ENCODE measurements at places on chromosomes 12 and 14.

GRCh38 chr12:1702713-1703112 lies 11.8 kb downstream of the ADIPOR2 start:
- DNase-seq: peak; percentile 6

- DNase-seq: peak; percentile 64
Measured at GRCh38 chr14:83217492-83217891, 1683.8 kb upstream of the SEL1L start.

GRCh38 chr14:61271552-61271951 lies 9.6 kb downstream of the TMEM30B start:
- no peak for DNase-seq

DNA sequence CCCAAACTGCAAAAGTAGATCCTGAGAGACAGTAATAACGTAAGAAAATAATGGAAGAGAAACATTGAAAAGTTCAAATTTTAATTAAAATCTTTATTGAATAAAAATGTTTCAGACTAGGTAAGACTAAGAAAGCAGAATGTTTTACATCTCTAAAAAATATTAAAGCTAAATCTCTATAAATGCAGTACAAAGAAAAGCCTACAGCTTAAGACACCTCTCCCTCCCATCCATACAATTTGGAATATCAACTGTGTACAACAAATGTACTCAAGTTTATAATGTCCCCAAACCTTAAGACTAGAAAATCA lies 8.5 kb upstream of the CERS5 start:
- DNase-seq: no peak

- no peak for DNase-seq
Measured at GRCh38 chr12:22252057-22252456, 82.5 kb downstream of the ST8SIA1 start.

DNA sequence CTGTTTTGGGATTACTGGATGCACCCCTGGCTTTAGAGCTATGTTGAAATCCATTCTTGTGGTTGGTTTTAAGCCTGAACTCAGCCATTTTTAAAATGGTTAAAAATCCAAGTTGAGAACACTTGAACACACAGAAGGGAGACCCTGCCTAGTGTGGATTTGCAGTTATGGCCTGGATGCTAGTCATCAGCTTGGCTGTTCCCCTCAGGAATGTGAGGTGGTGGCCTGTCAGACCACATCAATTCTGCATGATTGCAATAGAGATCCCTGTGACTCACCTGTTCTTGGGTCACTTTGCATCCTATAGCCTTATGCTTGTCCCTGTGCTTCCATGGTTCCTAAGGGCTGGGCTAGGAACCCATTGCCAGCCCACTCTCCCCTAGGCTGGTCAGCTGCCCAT lies 454.1 kb downstream of the ATP23 start:
- peak; percentile 48 for DNase-seq

GRCh38 chr12:48671231-48671856 lies 10.7 kb downstream of the KANSL2 start:
- peak; percentile 65 for DNase-seq

- DNase-seq: no peak
Measured at GRCh38 chr14:47665337-47666134, 9.9 kb downstream of the MDGA2 start.

DNA sequence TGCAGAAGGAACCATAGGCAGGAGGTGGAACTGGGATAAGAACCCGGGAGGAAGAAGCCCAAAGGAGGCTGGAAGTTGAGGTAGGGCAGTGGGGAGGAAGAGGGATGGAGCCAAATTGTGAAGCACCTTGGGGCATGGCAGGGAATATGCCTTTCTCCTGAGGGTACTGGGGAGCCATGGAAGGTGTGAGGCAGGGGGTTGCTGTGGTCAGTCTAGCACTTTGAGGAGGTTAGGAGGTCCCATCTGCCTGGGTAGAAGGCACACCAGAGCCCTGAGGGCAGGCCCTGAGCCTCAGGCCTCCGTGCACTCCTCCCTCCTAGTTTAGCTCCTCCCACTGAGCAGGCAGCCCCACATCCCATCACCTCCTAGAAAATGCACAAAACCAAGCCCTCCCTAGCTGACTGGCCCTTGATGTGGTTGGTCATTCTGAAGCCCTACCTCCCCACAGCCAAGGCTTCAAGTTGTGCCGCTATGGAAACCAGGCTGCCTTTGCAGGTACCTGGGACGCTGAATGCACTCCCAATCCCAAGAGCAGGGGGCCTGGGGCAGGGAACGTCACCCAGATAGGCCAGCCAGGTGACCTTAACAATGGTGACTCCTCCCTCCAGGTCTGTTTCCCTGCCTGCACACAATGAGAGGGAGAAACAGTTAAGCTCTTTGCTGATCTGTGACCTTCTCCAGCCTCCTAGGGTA lies 15.1 kb downstream of the PHETA1 start:
- no peak for DNase-seq

GRCh38 chr12:13085968-13086686 lies 17.3 kb downstream of the GSG1 start:
- no peak for DNase-seq

- peak; percentile 60 for DNase-seq
Measured at GRCh38 chr14:35435177-35435576, 30.6 kb upstream of the NFKBIA start.

GRCh38 chr12:30594509-30594908 lies 101.2 kb downstream of the IPO8 start:
- DNase-seq: no peak

- peak; percentile 52 for DNase-seq
Measured at GRCh38 chr12:75289753-75290152, 40.4 kb downstream of the CAPS2 start.

GRCh38 chr12:20212658-20213555 lies 155.4 kb upstream of the PDE3A start:
- DNase-seq: peak; percentile 100

DNA sequence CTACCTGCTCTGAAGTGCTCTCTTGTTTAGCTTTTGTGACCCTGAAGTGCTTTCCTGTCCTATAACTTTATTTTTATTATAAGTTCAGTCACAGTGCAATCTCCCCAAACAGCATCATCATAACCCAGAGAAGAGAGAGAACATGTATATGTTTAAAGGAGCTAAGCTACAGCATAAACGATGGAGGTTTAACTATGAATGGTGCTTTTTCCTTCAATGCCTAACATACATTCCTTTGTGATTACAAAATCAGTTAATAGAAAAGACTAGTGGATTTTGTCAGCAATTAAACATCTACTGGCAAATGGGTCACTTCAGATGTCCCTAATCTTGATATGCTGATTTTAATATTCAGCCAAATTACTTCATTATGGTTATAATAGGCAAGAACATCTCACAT lies 46.4 kb downstream of the ZFYVE21 start:
- no peak for DNase-seq

- DNase-seq: peak; percentile 55
Measured at GRCh38 chr12:121861636-121862254, 3.1 kb upstream of the HPD start.

GRCh38 chr12:60262378-60262777 lies 666.5 kb downstream of the SLC16A7 start:
- no peak for DNase-seq

DNA sequence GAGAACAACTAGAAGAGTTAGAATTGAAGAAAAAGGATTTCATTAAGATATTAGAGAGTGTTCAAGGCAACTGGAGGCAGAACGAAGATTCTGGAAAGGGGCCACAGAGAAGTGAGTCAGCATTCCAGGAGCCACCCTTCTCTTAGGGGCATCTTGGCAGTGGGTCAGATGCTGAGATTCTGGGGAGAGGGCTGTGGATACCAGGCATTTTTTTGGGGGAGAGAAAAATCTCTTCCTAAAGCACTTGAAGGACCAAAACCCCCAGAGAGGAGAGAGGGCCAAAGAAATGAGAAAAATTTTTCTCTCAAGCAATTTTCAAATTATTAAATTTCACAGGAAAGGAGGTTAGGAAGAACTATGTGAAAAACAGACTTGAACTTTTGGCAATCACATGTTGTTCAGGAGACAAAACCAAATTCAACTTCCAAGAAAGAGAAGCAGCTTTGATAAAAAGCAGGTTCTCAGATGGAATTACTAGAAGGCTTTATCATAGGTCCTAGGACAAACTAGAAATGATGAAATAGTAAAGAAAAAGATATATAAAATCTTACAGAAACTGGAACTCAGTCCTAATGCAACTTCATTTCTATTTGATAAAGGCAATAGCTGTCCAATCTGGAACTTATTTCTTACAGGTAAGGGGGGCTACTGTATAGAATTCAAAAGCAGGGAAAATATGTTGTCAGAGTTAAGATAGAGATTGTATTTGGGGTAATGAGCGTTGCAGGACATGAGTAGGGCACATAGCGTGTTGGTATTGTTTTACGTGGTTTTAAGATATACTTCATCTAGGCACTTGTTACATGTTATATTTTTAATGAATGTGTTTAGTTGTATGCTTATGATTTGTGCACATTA lies 1.1 kb upstream of the CLEC2D start:
- DNase-seq: peak; percentile 40

DNA sequence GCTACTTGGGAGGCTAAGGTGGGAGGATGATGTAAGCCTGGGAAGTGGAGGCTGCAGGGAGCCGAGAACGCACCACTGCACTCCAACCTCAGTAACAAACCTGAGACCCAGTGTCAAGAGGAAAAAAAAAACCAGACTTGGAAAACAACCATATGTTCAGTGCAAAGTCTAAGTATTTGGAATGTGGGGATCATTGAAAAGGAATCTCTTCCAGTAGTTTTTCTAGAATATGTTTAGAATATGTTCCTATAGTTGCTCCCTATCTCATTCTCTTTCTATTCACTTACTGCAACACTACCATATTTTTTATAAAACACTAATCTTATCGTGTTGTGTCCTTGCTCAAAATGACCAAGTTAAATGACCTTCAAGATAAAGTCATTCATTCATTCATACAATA lies 423.5 kb upstream of the SOX5 start:
- no peak for DNase-seq

DNA sequence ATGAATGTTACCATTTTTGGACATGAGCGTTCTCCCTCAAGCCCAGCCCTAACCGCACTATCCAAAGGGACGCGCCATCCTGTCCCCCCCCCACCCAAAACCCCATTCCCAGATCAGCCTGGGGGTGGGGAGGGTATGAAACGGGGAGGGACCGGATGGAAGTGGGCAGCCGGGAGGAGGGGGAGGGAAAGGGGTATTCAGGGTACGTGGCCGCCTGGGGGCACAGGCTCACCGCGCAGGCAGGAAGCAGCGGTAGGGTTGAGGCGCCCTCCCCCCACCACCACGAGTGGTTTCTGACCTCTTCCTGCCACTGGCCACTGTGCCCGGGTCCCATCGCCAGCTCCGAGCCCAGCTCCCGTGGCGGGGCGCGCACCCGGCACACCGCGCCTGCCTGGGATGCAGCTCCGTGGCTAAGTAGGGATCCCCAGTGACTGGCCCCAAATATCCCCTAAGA lies 1.4 kb downstream of the ACTN1 start:
- peak; percentile 88 for DNase-seq

DNA sequence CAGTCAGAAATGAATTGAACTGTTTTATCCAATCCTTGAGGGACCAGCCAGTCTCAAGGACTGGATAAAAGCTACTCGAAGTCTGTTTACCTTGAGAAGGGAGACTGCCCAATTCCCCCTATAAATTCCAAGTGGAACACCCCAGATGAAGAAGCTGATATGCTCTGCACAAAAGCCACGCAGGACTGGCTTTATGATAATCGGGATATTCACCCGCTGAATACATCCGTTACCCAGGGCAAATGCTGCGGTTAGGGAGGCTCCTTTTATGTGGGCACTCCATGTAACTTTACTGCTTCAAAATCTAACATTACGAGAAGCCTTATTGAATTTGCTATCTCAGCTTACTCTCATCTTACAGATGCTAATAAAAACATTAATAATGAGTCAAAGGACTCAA lies 119.1 kb downstream of the DENND5B start:
- DNase-seq: no peak

DNA sequence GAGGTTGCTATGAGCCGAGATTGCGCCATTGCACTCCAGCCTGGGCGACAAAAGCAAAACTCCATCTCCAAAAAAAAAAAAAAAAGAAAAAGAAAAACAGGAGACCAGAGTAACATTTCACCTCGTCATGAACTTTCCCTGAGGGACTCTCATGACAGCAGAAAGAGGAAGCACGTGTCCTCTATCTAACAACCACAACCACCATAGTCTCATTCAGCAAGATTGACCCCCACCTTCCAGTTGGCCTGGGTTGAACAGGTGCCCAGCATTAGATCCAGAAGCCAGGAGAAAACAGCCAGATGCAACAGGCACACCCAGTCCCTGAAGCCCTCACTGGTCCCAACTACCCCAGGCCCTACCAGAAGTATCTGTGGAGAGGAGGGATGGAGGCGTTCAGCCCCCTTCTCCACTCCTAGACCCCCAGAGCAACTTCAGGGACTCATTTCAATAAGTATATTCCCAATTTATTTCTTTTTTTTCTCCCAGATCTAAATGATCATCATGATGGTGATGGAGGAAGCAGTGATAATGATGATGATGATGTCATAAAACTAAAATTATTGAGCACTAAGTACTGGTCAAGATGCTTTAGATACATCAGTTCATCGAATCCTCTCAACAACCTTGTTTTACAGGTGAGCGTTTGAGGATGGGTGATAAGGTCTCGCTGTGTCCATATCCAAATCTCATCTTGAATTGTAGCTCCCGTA lies 235.0 kb downstream of the EFCAB11 start:
- DNase-seq: no peak

DNA sequence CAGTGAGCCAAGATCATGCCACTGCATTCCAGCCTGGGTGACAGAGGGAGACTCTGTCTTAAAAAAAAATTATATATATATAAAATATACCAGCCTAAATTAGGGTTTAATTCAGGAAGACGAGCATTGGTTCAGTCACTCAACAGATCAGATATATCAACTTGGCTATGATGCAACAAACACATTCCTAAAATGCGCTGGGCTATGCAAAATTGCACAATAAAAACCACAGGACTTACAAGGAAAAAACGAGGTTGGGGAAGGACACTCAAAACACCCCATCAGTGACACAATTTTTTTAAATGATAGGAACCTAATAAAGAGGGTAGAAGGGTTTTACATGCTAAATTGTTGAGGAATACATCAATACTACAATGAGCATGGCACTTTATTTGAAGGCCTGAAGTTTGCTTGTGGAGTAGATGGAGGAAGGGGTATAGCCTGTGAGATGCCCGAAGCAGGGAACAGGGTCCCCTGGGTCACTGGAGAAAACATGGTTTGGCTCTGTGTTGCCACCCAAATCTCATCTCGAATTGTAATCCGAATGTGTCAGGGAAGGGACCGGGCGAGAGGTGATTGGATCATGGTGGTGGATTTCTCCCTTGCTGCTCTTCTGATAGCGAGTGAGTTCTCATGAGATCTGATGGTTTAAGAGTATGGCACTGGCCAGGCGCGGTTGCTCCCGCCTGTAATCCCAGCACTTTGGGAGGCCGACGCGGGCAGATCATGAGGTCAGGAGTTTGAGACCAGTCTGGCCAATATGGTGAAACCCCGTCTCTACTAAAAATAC lies 71.2 kb downstream of the TNFAIP2 start:
- DNase-seq: peak; percentile 81

Data from fibroblast of mammary gland (primary cell).